Stimulated activated CD8-positive, alpha-beta memory T cell treated with anti-CD3 and anti-CD28 coated beads, Interleukin-7, amount 100 ng/mL, for 1 hour (primary cell): ENCODE measurements at places on chromosomes 1 and 21.

- no peak for DNase-seq
Measured at GRCh38 chr21:42479582-42479981, 16.4 kb downstream of the RSPH1 start.

GRCh38 chr1:39877231-39877778, 6.0 kb downstream of the TRIT1 start:
- DNase-seq, result no peak

DNA sequence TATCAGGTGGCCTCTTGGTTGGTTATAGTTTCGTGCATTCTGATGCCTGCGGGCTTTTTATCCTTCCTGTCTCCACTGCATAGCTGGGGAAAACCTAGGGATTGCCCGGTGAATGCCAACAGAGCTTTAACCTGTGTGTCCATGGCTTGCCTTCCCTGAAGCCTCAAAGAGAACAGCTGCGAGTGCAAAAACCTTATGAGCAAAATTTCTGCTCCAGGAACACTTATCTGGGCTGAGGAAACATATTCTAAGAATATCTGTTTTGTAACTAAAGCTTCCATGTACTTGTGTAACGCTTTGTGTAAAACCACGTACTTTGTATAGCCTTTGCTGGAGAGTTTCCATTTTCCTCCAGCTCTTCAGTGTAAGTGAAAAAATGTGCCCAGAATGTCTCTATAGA, 7.2 kb downstream of the CNST start:
- no peak for DNase-seq

GRCh38 chr1:54764922-54765561, 719 bp upstream of the PARS2 start:
- DNase-seq, result no peak

DNA sequence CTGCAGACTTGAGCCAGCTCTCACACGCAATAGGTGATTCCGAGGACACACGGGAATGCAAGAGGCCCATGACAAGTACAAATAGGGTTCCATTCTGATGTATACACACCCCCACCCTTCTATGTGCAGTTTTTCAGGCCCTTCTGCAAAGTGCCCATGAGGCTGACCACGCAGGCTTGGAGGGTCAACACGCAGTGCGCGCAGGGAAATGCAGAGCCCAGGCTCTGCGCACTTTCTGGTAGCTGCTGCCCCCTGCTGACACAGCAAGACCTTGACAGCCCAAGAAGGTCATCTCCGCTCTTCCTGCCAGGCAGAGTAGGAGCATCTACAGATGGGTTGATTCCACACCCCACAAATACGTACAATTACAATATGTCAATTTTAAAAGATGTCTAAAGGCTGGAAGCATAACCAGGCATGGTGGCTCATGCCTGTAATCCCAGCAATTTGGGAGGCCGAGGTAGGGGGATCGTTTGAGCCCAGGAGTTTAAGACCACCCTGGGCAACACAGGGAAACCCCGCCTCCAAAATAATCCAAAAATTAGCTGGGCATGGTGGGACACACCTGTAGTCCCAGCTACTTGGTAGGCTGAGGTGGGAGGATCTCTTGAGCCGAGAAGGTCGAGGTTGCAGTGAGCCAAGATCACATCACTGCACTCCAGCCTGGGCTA, 18.5 kb downstream of the SH3BP5L start:
- DNase-seq, result no peak

- no peak for DNase-seq
Measured at GRCh38 chr1:61005614-61006580, 76.5 kb upstream of the NFIA start.

- DNase-seq, result no peak
Measured at GRCh38 chr1:71850936-71851335, 431.4 kb downstream of the NEGR1 start.

DNA sequence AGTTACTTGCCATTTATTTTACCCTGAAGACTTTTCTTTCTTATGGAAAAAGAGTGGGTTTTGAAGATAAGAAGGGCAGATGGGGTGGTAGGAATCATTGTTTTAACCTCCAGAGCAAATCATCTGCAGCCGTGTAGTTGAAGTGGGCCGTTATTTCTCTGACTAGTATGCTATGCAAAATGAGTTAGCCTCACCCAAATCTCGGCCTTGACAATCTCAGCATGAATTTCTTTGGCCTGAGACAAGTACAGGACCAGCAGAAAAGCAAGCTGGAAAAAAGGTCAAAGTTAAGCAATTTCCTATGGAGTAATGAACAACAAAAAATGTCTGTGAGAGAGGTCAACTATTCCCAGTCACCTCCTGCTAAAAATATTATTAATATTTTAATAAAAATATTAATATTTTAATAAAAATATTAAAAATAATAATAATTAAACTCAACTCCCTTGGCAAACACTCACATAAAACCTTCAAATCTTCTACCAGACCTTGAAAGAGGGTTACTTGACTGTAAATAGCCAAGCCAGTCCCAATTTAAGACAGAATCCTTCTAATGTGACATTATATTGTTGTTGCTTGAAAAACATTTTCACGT, 6.8 kb upstream of the TEKT2 start:
- DNase-seq, result no peak

DNA sequence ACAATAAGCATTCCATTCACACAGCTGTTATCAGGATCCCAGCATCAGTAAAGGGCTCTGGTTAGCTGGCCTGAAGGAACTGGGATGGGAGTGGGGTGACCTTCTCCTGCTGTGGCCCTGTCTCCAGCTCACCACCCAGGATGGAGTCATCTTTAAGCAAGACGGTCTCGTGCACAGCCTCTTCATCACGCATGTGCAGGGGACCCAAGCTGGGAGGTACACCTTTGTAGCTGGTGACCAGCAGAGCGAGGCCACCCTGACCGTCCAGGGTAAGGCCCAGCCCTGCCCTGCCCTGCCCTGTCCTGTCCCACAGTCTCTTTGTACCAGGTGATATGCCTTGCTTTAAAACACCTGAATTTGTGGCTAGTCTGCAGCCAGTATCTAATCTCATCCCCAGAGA, 24.3 kb downstream of the IGFN1 start:
- DNase-seq, result no peak

DNA sequence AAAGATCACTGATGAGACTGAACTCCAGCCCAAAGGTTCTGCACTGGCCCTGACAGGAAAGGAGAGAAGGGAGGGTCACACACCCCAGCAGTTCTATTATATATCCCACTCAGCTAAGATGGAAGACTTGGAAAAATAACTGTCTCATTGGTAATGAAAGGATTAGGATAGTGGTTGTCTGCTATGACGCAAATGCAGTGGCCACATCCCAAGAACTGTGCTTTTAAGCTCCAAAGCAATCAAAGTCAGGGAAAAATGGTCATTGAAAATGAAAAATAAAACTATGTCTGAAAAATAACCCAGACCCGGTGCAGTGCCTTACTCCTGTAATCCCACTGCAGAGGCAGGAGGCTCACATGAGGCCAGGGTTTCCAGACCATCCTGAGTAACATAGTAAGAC, 31.0 kb downstream of the PSMG1 start:
- DNase-seq, result no peak

DNA sequence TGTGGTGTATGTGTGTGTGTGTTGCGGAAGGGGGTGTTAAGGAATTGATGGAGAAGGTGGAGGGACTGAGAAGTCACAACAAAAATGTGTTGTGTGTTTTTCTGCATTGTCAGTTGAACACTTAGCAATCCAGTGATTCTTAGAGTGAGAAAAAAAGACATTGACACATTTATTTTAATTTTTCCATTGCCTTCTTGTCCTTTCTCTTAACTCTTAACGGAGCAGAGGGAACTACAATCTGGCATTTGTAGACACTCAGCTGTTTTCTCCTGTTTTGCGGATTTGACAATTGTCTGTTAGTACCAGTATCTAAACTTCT, 725 bp downstream of the C1orf53 start:
- no peak for DNase-seq

- no peak for DNase-seq
Measured at GRCh38 chr1:236553370-236553769, 29.6 kb downstream of the LGALS8 start.

DNA sequence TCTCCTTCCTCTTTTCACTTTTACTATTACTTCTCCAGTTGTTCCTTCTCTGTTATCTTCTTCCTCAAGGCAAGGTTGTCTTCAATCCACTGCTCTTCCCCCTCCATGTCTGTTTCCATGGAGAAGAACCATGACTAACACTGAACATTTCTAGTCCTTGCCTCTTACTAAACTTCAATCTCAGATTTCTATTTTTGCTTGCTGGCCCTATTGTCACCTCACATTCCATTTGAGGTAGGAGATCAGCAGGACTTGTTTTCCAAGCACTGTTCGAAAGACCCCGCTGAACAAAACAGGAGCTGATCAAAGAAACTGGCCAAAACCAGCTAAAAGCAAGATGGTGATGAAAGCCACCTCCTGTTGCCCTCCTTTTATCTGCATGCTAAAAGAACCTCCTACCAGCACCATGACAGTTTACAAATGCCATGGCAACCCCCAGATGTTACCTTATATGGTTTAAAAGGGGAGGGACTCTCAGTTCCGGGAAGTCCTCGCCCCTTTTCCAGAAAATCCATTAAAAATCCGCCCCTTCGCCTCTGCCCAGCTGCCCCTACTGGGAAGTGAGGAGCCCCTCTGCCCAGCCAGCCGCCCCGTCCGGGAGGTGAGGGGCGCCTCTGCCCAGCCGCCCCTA, 22.6 kb downstream of the GON4L start:
- DNase-seq, result no peak

DNA sequence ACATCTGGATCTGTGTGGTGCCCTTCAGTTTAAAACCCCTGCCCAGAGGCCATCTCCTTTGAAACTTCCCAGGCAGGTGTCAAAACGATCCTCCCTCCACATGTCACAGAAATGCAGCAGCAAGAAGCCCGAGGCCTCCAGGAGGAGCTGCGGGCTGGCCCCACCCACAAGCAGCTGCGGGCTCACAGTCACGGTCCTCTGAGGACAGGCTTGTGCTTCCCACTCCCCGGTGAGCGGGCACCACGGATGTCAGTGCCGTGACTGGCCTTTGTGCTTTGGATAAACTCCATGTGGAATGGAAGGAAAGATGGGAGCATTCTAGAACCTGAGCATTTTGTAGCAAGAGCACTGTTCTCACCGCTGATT, 65.8 kb downstream of the SIK1 start:
- DNase-seq, result no peak

DNA sequence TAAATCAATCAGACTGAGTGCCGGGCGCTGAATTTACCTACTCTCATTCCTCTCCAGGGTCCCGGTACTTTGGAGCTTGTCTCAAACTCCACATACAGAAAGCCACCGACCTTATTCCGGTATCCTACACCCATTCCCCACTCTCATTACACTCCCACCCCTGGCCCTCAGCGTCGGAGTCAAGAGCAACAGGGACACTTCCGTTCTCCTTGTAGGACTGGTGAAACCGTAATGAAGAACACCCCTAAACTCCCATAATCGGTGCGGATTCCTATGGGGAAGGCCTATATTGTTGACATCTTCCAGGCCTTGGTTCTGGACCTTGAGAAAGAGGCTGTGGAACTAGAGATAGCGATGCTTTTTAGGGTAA, 798 bp downstream of the ZBED6 start:
- DNase-seq, result no peak

DNA sequence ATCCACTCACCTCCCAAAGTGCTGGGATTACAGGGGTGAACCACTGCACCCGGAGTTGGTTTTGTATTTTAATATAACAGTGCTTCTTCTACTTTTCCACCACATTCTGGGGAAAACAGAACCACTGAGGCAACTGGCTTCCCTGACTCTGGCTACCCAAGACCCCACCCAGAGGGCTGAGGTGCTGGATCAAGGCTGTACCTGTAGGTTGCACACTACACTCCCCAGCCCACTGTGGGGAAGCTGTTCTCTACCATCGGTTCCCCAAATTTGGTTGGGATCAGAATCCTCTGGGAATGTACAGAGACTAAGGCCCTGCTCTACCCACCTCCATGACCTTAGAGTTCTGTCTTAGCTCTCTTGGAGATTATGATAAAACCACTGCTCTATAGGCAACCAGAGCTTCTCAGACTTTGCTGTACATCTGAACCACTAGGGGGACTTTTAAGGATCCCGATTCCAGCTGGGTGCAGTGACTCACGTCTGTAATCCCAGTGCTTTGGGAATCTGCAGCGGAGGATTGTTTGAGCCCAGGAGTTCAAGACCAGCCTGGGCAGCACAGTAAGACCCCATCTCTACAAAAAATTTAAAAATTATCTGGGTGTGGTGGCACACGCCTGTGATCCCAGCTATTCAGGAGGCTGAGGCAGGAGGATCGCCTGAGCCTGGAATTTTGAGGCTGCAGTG, 51.6 kb downstream of the GNG4 start:
- no peak for DNase-seq

- DNase-seq, result no peak
Measured at GRCh38 chr1:39901464-39901713, 328 bp downstream of the MYCL start.

DNA sequence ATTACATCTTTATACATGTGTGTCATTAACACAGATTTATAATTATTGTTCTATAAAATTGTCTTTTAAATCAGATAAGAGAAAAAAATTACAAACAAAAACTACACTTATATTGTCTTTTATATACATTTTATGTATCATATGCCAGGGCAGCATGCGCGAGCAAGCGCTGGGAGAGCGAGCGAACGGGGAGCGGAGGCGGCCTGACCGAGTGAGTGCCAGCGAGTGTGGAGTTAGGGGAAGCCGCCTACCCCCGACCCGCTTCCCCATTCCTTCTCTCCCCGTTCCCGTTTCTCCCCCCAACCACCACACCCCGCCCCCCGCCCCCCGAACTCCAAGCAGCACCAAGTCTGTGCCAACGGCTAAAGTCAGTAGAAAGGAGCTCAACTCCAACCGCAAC, 23.0 kb upstream of the SLAMF1 start:
- no peak for DNase-seq

DNA sequence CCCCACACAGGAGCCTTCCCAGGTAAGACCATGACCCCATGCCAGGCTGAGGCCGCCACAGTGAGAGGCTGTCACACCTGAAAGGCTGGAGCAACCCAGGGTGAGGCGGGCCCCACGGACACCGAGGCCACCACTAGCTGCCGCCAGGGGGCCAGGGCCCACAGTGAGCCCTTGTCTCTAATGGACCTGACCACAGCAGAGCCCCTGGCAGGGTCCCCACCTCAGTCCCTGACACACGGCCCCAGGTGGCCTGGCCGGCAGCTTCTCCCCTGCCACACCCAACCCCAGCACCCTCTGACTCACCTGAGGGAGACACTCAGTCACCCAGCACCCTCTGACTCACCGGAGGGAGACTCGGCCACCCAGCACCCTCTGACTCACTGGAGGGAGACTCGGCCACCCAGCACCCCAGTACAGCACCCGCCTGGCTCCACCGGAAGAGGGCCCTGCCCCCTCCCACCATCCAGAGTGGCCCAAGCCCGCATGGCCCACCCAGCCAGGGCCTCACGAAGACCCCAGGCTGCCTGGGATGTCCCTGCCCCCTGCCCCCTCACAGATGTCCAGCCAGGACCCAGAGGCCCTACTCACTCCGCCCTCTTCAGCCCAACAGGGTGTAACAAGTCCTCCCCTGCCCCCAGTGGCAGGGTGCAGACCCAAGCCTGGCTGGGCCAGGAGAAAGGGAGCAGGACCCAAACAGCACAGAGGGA, 4.4 kb downstream of the DVL1 start:
- no peak for DNase-seq

DNA sequence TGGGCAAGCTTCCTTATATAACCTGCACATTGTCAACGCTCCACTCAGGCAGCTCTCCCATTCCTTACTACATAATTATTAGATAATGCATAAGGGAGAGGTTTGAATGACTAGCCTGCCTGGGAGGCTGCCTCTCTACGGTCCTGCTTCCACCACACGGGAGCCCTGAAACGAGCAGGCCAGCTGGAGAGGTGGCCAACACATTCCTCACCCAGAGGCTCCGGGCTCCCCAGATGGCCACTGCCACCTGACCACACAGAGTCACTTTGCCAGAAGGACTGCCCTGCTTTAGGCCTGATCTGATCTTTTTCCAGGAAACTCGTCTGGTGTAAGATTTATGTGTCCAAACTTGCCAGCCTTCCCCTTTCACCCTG, 27.9 kb downstream of the HIVEP3 start:
- DNase-seq, result no peak
